ENCODE measurements at places on chromosomes 6 and 20. TPM values are rescaled to one million over a fixed set of nuclear protein-coding genes. Genes with fewer than 3 reads are reported as not detected.

Gene HLA-DMB
- total RNA-seq: 71.6 TPM

Gene ZC2HC1B
- not detected for total RNA-seq

Gene ZNF341
- 4.6 TPM for total RNA-seq

Gene ADNP
- total RNA-seq: 33.4 TPM

Gene HLA-DQB2
- 3.2 TPM for total RNA-seq

Gene ADTRP
- not detected for total RNA-seq

Gene DNPH1
- 92.9 TPM for total RNA-seq

Gene GATA5
- under 0.01 TPM for total RNA-seq

Gene POLR1H
- total RNA-seq: 88.1 TPM

Gene TFB1M
- 18.6 TPM for total RNA-seq

Gene STMN3
- 97.2 TPM for total RNA-seq

Gene SLC17A2
- not detected for total RNA-seq

Gene SALL4
- total RNA-seq: 3.5 TPM

Gene ZNF133
- 12.7 TPM for total RNA-seq

Gene STXBP5
- total RNA-seq: 39.3 TPM

Gene C6orf118
- not detected for total RNA-seq

Gene COL9A3
- total RNA-seq: 0.27 TPM

Gene BEND6
- 0.27 TPM for total RNA-seq

Gene GNRH2
- 0.54 TPM for total RNA-seq
